ENCODE measurements at places on chromosomes 4 and X. TPM values are rescaled to one million over a fixed set of nuclear protein-coding genes. Genes with fewer than 3 reads are reported as not detected.

The USP26 gene
- not detected for total RNA-seq

The CENPVL2 gene
- not detected for total RNA-seq

The NDNF gene
- total RNA-seq, result not detected

The SPACA5 gene
- not detected for total RNA-seq

The MAPK10 gene
- total RNA-seq, result 0.36 TPM
